RPMI7951 (cell line): ENCODE measurements at places on chromosomes 5 and 9. TPM values are rescaled to one million over a fixed set of nuclear protein-coding genes. Genes with fewer than 3 reads are reported as not detected.

SH3PXD2B gene
- total RNA-seq, result 13.8 and 18.5 TPM in 2 replicates

DNA sequence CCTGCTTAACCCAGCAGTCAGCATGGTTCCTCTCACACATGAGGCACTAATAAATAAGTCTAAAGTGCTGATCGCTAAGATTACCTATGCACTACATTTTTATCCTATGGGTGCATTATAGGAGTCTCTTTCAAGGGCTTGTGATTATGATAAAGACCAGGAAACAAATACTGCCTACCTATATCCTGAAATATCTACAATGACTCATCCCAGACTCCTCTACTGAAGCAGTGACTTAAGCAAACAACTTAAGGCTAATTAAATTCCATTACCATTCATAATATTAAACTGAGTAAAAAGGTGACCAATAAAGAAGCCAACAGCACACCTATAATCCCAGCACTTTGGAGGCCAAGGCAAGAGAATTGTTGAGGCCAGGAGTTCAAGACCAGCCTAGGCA, 338.4 kb downstream of the DNAH5 start:
- peak; percentile 25 for DNase-seq

DNA sequence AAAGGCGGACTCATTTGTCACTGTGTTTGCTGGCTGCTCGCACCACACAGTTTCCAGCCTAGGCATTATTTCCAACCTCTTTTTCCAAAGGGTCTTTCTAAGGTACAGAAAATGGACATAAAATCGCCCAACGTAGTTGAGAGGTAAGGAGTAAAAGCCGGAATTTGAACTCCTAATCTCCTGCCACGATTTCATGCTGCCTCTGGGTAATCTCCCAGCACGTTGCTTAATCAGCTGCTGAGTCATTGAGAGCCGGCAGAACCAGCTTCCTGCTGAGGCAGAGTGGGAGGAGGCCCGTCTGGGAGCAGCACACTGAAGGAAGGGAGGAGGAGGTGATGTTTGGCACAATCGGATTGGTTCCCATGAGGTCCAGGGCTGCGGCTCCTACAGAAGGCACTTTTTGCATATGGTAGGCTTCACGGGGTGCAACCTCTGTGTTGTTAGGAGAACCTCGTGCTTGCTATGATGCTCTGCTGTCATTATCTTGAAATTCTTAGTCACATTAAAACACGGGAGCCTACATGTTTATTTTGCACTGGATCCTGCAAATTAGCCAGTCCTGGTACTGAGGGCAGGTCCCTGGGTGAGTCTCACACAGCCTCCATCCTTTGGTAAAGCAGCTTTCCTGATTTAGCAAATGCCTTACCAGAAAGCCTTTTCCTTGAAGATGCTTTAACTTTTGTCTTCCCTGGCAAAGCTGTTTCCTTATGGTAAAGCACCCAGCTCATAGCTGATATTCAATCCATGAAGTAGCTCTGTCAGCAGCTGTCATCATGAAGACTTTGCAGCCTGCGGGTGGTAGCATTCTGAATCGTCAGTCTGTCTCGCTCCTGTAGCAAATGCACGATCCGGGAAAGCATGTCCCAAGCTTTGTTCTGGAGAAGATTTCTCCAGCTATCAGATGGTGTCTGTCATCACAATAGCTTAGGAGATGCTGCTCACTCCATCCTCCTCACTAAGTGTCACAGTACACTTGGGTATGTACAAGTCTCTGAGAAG, 191.6 kb upstream of the MSX2 start:
- DNase-seq, result peak; percentile 95

DNA sequence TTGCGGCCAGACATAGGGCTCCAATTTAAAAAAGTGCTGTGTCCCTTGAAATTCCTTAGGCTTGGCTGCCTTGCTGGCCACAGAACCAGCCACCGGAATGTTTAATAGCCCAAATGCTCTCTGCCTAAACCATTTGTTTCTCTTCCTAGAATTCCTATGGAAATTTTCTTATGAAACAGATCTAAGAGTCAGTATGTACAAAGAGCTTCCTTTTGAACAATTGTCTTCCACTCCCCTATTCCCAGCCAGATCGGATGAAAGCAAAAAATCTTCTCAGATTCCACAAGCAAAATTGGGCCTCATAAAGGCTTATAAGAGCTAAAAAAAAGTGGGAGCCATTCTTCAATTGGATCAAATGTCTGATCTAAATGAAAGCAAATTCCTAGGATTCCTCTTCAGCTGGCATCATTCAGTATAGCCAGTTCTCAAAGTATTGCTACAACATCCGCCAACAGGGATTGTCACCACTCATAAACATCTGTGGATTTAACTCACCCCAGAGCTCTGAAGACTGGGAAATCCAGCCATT, 104.3 kb downstream of the CEMIP2 start:
- peak; percentile 75 for DNase-seq

- DNase-seq, result no peak
Observed at GRCh38 chr9:135613946-135614805, 25.2 kb downstream of the GLT6D1 start.

- DNase-seq, result peak; percentile 72
Observed at GRCh38 chr9:96554801-96555566, 64.7 kb downstream of the CDC14B start.
